ENCODE measurements at places on chromosomes 2 and 18.

DNA sequence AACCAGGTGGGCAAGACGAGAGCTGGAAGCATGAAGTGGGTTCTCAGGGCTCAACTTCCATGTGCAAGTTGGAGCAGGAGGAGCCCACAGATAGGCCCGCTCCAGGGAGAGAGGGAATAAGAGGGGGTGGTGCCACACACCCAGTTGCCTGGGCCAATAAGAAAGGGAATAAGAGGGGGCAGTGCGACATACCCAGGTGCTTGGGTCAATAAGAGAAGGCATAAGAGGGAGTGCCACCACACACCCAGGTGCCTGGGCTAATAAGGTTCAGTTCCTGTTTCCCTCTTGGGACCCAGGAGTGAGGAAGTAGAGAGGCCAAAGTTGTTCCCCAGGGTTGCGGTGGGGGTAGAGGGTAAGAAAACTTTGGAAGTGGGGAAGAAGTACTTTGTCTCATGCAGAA lies 127.5 kb downstream of the LAMA3 start:
- DNase-seq = no peak

DNA sequence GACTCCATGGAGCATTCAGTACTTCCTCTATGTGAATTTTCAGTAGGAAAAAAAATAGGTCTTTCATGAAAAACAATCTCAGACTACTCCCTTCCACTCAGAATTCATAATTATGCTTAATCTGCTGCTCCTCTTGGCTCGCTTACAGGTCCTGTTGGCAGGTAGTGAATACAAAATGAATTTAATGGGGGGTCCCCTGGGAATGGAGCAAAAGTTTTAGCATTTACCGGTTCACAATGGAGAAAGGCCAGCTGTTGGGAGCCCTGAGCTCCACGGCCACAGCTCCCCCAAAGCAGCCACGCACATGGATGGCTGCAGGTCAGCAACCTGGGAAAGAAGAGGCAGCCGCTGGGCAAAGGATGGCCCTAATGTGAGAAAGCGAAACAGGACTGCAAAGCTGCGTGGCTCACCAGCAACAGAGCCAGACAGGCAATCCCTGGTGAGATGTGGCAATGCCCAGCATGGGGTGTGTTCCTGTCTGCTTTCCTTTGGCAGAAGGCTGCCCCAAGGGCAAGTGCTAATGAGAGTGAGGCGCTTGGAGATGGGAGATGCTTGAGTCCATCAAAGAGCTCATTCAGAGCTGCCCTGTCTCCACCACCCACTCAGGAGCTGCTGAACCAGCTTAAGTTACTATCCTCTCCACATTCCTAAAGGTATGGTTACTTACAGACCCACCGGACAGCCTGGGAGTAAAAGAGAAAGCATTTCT lies 447.4 kb downstream of the EPHA4 start:
- peak; percentile 98 for DNase-seq

DNA sequence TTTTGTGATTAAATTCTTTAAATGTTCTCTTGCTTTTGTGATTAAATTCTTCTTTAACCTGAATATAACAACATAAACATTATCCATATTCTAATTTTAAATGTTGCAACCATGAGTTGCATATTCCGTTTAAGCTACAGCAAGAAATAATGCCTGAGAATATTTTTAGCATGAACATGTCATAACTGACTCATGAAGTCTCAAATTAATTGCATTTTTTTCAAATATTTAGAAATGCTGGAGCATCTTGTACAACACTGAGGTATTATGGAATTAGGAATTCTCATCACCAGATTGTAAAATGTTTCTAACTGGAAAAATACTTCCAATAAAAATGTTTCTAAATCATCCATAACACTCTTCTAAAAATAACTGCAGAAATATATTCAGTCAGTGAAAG lies 14.7 kb downstream of the ROCK2 start:
- DNase-seq = peak; percentile 46

DNA sequence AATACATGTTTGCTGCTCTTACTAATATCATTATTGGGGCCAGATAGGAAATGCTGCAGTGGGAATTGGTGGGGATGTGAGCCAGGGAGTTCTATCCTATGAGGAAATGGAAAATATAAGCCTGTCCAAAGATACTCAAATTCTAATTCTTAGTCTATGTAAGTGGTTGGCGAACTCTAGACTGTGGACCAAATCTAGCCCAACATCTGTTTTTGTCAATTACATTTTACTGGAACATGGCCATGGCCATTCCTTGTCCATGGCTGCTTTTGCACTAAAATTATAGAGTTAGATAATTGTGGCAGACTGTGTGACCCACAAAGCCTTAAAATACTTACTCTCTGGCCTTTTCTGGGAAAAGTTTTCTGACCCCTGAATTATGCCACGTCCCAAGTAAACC lies 113.3 kb downstream of the MGAT5 start:
- no peak for DNase-seq

DNA sequence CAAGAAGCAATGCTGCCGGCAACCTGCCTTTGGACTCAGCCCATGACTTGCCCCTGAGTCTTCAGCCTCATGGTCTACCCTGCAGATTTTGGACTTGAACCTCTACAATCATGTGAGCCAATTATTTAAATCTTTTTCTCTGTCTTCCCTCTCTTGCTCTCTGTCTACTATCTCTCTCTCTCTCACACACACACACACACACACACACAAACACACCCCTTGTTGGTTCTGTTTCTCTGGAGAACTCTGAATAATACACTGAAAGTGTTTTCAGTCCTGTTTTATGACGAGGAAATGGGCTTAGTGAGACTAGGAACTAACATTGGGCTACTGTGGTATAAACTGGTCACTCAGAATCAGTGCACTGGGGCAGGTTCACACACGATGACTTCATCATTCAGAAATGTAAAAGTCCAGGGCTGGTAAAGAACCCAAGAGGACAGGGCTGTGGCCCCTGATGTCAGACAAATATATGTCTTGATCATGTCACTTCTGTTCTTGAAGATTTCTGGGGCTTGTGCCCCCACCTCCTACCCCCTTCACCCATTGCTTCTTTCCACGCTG lies 266.1 kb upstream of the SIX2 start:
- peak; percentile 55 for DNase-seq

All from epithelial cell of esophagus (primary cell).